ENCODE measurements at places on chromosomes 7 and 10.

DNA sequence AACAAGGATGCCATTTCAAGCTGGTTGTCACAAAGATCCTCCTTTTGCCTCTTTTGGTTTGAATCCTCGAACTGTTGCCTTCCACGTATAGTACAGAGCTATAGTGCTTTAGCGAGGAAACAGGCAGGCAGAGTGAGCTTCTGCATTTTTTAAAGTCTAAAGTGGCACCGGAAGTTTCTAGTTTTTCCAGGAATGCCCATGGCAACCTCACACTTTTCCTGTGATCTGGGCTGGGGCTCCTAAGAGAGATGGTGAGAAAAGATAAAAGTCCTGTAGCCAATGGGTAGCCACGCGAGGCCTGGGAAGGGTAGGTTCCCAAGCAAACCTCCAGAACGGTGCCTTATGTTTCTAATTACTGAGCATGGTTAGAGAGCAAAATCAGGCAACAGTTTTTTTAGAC lies 76.7 kb downstream of the CALD1 start:
- DNase-seq, result no peak

GRCh38 chr7:44748948-44749731 lies 493 bp downstream of the ZMIZ2 start:
- DNase-seq, result peak; percentile 26

DNA sequence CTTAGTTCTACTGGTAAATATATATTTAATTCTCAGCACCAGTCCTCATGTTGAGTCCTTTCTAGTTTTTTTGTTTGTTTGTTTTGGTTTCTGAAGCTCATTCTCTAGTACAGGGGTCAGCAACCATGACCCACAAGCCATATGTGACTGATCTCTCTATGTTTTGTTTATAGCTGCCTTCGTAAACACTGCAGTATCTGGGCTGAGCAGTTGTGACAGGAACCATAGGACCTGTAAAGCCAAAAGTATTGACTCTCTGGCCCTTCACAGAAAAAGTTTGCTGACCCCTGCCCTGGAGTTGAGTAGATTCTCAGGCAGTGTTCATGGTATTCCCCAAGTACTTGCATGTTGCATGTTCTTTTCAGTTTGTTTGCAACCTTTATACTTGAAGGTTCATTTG lies 20.8 kb downstream of the NET1 start:
- DNase-seq, result no peak

DNA sequence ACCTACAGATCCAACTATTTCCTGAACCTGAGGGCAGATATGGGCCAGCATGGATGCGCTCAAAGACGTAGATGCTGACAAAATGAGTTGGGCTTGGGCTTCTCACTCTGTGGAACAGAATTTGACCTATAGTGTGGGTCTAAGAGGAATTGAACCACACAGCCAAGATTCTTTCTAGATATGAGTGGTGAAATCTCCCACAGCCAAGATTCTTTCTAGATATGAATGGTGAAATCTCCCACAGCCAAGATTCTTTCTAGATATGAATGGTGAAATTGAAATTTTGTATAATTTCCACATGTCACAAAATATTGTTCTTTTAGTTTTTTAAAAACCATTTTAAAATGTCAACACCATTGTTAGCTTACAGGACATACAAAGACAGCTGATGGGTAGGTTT lies 215.4 kb upstream of the LRGUK start:
- no peak for DNase-seq

DNA sequence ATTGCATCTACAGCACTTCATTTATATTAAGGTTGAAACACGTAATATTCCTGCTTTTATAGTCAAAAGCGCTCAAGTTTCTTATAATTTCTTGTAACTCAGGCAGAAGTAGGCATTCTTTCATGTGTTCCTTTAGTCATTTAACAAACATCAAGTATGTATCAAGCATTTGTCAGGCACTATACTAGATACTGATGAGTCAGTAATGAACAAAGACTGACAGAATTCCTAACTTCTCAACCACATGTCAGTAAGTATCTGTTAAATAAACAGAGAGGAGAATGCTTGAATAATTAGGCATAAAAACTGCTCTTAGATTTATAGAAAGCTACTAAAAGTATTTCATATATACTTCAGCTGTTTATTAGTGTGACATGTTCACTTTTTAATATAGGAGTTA lies 9.9 kb downstream of the CRPPA start:
- DNase-seq, result no peak

DNA sequence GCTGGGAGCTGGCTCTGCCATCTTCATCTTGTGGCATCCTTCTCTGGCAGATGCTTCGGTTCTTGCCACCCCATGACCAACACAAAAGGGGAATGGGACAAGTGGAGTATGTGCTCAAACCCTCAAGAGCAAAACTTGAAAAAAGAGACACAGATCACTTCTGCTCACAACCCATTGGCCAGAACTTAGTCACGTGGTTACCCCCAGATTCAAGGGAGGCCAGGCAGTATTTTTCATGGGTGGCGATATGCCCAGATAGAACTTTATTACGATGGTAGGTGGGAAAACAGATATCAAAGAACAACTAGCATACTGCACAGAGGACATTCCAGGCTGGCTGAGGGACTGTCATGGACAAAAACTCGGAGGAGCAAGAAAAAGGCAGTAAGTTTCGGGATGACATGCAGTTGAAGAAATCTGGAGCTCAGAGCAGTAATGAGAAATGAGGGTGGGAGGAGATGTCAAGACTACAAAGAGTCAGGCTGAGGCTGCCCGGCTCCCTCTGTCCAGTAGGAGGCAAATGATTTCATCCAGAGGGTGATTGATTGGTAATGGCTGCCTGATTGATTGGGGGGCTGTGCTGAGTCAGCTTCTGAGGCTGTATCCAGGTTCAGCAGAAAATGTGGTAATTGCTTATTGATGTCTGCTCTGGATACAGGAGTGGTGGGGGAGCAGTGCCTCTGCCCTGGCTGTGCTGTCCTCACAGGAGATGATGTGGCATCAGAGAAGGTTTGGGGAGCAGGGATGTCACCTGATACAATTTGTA lies 25.3 kb downstream of the COL13A1 start:
- no peak for DNase-seq

- no peak for DNase-seq
Observed at GRCh38 chr7:29486191-29486700, 77.4 kb upstream of the PRR15 start.

GRCh38 chr7:99155211-99155610 lies 11.3 kb upstream of the SMURF1 start:
- DNase-seq, result no peak

DNA sequence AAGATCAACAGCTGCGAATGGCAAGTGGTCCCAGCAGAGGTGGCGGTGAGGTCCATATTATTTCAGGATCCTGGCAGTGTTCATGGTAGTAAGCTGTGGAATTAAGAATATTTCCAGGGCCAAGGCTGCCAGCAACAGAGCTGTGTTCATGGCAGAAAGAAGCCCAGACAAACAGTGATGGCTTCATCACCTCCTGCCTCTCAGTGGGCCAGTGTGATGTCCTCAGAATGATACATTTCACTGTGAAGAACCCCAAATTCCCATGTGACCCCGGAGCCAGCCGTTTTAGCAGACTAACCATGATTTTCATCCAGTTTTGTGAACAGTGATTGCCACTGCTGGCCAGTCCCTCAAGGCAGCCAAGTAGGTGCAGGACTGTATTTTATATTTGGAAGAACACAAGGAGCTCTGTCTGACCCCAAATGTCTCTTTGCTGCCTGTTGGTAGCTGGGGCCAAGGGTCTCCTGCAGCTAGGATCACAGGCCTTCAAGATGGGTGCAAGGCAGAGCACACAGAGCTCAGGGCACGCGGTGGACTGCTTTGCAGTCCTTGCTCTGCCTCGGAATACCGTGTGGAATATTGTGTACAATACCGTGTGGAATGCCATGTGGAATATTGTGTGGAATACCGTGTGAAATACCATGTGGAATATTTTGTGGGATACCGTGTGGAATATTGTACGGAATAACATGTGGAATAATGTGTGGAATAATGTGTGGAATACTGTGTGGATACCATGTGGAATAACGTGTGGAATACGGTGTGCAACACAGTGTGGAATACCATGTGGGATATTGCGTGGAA lies 132.3 kb upstream of the CHST15 start:
- no peak for DNase-seq

DNA sequence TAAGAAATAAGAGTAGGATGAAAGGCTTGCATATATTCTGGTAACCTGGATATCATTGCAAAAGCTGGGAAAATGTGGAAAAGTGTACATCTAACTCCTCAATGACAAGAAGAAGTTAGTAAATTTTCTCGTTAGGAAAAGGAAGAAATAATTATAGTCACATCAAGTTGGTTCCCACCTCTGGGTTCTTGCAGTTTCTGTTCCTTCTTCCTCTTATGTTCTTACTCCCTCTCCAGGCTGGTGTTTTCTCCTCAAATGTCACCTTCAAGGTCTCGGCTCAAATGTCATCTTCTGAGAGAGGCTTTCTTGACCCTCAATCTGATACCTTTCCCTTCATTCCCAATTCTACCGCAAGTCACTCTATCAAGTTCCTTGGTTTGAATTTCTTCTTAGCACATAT lies 64.4 kb downstream of the ENTPD1 start:
- DNase-seq, result no peak

DNA sequence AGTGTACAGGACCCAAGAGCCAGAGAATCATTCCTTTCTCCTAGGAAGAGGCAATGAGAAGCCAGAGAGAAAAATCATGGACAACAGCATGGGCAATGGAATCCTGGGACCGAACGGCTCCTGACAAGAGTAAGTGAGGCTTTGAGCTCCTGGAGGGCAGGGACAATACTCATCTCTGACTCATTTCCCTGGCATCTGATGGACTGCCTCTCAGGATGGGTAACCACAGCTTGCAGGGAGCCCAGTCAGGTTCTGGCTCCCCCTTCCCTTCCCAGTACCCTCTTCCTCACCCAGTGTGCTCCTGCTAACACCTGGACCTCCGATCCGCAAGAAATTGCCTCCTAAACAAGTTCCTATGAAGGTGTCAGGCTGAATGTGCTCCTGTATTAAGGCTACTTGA lies 51.2 kb upstream of the SORCS3 start:
- DNase-seq, result no peak

- DNase-seq, result no peak
Observed at GRCh38 chr10:12897278-12897677, 104.2 kb downstream of the CCDC3 start.

DNA sequence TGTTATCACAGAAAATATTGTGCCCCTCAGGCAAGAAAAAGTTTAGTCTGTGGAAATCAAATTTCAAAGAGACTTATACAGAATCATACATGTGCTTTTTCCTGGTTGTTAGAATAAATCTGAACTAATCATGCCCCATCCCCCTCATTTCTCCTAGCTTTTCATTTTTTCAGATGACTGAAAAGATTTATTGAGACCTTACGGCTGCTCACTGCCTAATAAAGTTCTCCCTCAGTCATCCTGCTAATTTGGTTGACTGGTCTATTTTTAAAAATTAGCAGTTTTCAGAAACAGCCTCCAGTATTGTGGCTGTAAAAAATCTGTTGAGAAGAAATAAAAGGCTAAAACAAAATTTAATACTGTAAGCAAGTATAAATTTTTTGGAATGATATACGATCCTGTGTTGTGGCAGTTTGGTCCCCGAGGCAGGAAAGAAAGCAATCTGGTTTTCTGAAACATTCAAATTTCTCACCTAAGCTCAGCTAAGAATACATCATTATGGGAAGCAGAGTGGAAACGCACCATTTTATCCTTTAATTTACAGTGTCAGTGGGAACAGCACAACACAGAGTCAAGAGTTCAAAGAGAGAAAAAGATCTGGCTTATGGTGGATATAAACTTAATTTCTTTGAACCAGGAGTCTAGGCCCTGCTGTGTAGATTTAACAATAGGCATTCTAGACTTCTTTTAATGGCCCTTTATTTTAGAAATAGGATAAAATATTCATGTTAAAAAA lies 144.4 kb downstream of the KCND2 start:
- DNase-seq, result no peak

- no peak for DNase-seq
Observed at GRCh38 chr7:90165724-90166123, 11.5 kb downstream of the STEAP1 start.

GRCh38 chr7:95951531-95951930 lies 179.2 kb downstream of the DYNC1I1 start:
- DNase-seq, result no peak

GRCh38 chr7:141889321-141889720 lies 26.9 kb upstream of the OR9A4 start:
- DNase-seq, result no peak

GRCh38 chr10:45241865-45242520 lies 73.4 kb downstream of the OR13A1 start:
- no peak for DNase-seq

DNA sequence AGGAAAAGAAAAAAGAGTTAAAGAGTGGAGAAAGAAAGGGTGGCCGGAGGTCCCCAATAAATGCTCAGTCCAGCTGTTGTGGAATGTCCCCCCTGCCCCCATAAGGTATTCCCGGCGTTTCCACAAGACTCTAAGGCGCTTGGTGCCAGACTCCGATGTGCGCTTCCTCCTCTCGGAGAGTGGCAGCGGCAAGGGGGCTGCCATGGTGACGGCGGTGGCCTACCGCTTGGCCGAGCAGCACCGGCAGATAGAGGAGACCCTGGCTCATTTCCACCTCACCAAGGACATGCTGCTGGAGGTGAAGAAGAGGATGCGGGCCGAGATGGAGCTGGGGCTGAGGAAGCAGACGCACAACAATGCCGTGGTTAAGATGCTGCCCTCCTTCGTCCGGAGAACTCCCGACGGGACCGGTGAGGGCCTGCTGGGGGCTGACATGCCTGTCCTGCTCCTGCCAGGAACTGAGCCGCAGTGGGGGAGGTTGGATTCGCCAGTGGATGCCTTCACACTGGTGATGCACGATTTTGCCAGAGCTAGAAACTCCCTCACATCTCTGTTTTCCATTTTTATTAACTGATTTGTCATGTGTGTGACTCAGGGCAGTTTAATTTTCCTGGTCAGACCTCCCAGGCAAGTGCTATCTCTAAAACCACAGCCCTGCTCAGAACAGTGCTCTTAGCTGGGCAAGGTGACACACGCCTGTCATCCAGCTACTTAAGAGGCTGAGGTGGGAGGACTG lies 34.2 kb downstream of the TACR2 start:
- DNase-seq, result no peak

DNA sequence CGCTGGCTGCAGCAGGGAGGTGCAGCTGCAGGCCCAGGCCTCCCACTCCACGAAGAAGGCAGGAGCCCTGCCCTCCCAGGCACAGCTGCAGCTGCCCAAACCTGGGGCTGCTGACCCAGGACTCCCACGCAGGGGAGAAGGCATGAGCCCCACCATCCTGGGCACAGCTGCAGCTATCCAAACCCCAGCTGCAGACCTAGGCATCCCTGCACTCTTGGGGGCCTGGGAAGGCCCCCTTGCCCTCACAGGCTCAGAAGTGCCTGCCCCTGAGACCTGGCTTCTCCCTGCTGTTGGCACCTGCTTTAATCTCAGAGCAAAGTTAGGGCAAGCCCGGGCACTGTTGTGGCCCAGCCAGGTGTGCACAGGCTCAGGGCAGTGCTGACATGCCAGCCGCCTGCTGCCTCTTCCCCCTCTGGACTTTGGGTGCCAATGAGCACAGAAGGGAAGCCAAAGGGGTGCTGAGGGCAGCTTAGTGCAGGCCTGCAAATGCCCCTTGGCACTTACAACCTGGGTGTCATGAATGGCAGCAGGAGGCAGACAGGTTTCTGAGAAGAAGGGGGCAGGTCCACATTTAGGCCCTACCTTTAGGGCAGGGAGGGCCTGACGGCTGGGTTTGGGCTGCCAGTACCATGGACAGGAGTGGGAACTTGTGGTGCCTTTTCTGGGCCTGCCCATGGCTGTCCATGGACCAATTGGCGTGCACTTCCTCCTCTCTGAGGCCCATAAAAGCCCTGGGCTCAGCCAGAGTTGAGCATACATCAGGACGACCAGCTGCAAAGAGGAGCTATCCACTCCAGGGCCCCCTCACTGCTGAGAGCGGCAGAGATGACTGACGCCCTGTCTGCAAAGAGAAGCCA lies 31.1 kb downstream of the CRTAC1 start:
- no peak for DNase-seq

- no peak for DNase-seq
Observed at GRCh38 chr10:72263613-72264241, 10.0 kb upstream of the DDIT4 start.
